NCI-H187 (cell line): ENCODE measurements at places on chromosomes 4 and X.

- DNase-seq = no peak
Measured at GRCh38 chrX:141982296-141982695, 78.6 kb downstream of the MAGEC1 start.

GRCh38 chrX:56068274-56068758 lies 163.8 kb upstream of the KLF8 start:
- no peak for DNase-seq

GRCh38 chrX:39808471-39808917 lies 289.3 kb downstream of the BCOR start:
- no peak for DNase-seq

DNA sequence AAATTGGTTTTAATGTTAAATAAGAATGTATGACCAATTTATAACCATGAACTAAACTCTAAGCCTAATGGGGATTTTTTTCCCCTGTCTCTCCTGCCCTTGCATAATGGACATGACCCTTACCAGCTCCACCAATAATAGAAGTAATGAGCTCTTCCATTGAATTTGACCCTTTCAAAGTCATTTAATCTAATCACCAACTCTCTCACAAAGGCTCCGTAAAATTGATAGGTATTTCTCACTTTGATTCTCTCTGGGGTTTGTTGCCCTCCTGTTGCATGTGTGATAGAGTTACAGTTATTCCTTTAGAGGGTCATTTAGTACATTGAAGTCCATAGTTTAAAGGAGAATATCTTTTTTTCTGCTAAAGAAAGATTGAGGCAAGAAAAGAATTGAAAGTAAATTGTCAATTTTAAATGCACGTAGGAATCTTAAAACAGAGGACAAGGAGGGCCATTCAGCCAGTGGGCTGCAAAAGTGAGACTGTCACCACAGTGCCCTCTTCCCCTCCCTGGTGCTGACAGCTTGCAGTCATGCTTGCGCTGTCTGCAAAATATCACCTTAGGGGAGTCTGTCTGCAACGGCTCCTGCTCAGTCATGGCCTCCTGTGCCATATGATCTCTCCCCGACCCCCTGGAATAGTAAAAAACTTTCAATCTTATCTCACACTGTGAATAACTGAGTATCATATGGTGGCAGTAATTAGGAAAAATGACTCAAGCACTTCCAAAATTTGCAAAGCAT lies 307.5 kb upstream of the GNPDA2 start:
- no peak for DNase-seq

- no peak for DNase-seq
Measured at GRCh38 chr4:102665527-102665926, 95.2 kb downstream of the MANBA start.

- DNase-seq = no peak
Measured at GRCh38 chr4:91758487-91758886, 545.3 kb upstream of the GRID2 start.

DNA sequence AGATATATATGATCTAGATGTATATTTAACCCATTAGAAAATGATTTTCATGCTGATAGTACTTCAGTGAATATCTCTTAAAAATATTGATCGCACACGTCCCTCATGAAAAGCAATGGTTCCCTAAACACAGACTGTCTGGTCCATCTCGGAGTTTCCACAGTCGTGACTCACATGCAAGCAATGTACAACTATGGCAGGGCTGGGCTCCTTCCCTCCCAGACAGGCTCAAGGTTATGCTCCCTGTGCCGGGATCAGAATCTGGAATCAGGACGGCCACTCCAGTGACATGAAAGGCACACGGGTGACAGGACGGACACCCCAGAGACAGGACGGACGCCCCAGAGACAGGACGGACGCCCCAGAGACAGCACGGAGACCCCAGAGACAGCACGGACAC lies 40.2 kb upstream of the PPP2R3B start:
- no peak for DNase-seq

DNA sequence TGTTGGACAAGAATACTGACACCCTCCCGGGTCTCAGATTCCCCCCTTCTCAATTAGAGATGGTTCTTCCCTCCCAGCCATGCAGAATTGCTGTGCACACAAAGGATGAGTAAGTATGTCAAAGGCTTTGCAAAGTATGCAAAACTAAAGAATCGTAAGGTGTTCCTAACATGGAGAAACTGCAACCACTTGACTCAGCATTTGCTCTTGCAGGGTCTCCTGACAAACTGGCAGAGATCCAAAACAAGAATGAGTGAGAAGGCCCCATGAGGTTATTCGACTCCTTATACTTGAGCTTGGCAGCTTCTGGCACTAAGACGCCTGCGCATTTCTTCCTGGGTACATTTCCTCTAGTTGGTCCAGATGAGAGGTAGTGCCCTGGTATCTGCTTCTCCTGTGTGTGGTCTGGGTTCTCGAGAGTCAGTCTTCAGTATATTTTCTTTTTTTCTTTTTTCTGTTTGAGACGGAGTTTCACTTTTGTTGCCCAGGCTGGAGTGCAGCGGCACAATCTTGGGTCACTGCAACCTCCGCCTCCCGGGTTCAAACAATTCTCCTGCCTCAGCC lies 8.2 kb downstream of the FAM184B start:
- DNase-seq = no peak

DNA sequence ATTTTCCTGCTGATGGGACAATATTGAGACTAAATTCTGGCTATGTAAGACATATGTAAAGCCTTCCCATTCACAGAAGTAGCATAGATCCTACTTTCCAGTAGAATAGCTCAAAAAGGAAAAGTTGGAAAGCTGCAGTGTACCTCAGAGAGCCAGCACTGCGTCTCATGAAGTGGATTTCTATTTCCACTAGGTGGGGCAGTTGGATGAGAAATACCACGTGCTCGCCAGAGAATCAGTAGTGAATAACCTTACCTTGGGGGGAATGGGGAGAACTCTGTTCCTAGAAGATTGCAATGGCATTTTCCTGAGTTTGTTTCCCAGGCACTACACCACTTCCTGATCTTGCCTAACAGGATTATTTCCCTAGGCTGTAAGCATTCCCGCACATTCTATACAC lies 907.1 kb downstream of the FSTL5 start:
- no peak for DNase-seq

DNA sequence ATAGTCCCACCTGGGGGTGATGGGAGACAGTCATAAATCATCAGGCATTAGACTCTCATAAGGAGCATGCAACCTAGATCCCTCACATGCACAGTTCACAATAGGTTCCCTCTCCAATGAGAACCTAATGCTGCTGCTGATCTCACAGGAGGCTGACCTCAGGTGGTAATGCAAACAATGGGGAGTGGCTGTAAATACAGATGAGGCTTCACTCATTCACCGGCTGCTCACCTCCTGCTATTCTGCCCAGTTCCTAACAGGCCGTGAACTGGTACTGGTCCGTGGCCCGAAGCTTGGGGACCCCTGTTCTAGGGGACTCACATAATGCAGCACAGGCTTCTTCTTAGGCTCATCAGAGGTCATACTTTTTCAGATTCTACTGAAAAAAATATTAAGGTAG lies 625.9 kb upstream of the AGA start:
- no peak for DNase-seq

GRCh38 chr4:53273726-53274125 lies 92.1 kb downstream of the SCFD2 start:
- no peak for DNase-seq

GRCh38 chr4:48333587-48333986 lies 7.7 kb upstream of the SLAIN2 start:
- DNase-seq = no peak

- no peak for DNase-seq
Measured at GRCh38 chr4:186939226-186939625, 215.6 kb upstream of the FAT1 start.

DNA sequence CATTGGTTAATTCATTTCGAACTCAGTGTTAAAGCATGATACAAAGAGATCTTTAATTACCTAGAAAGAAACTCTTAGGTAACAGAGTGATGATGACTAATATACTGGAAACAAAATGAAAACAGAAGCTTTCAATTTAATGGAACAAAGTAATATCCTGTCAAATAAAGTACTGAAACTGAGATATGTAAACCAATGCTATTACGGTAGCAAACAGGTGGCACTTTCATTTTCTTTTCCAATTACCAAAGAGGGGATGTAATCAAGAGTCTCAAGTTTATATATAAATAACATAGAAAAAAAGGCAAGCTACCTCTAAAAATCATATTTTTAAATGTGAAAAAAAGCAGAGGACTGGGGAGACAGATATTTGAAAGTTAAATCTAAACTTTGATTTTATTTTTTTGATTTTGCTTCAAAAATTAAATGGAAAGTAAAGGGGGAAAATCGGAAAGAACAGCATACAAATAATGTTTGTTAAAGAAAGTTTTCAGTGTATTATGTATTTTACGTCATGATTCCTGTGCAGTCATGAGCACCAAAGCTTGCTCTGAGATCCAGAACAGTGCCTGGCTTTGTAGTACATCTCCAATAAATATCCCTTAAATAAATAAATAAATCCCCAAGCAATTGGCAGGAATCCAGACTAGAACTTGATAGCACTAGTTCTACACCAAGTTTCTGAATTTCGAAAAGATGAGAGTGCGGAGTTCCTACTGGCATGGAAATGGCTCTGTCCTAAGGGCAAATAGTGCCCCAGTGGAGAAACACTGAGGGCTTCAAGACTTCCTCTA lies 25.0 kb upstream of the RAPGEF2 start:
- DNase-seq = no peak
